ENCODE measurements at places on chromosomes 4 and X.

DNA sequence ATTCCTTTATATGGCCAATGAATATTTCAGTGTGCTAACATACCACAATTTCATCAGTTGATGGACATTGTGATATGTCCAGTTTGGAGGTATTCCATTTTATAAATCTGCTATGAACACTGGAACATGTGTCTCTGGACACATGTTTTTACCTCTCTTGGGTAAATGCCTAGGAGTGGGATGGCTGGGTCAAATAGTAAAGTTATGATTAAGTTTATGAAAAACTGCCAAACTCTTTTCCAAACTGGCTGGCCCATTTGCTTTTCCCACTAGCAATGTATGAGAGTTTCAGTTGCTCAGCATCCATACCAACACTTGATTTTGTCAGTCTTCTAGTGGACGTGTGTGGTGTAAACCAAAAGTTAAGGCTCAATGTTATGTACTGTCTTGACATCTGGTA lies 40.5 kb downstream of the CEP44 start:
- DNase-seq, result no peak

DNA sequence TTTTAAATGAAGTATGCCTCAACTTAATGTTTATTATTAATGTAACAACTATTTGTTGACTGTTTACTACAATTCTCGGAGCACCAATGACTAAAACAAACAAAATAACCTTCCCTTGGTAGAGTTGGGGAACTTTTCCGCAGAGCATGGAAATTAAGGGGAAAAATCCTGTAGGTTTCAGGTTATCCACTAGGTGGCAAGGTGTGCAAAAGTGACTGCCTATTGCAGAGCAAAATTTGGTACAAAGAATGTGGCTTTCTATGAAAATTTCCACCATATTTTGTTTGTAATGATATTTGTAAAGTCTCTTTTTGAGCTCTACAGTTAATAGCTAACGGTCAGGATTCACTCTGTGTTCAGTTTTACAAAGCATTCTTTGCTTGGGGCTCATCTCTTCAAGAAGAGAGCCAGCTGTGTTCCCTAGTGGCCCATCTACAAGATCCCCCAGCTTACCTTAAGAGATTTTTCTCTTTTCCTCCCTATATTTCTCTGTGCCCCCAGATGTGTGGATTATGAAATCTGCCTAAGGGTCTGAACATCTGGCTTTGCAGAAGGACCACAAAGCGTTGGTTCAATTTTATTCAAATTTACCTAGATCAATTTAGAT lies 61.1 kb downstream of the FBXO8 start:
- DNase-seq, result no peak

GRCh38 chrX:47566841-47567240 lies 5.8 kb downstream of the ARAF start:
- DNase-seq, result no peak

DNA sequence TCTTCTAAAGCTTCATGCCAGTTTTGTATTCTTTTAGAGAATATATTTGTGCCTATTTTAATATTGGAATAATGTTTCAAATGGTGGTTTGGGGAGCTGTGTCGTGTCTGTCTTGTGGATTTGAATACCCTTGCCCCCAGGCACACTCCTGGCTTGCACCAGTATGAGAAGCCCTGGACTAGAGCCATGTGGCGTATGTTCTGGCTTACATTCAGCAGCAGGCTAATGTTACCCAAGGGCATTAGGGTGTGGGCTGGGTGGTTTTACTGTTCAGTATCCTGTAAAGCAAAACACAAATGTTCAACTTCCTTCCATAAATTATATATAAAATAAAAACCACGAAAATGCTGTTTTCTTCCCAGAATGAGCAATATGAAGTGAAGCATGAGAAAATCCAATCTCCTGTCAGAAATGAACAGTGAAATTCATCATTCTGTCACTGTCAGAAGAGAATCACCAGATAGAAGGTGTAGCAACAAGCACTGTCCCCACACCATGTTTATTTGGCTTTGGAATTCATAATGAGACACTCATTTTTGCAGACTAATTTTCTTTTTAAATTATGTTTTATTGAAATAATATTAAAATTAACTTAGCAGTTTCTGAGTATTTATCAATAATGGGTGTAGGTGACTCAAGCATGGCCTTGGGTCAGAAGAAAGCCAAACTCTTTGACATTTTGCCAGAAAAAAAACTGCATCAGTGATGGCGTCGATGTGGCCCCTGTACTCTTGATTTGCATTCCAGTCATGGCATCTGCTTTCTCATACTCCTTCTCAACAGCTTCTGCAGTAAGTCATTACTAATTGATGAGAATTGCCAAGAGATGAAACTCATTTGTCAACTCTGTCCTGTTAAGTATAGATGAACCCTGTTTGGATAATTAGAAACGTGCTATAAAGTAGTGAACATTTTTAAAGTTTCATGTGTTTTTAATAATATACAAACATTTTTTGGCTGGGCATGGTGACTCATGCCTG lies 43.8 kb downstream of the WWC2 start:
- no peak for DNase-seq

DNA sequence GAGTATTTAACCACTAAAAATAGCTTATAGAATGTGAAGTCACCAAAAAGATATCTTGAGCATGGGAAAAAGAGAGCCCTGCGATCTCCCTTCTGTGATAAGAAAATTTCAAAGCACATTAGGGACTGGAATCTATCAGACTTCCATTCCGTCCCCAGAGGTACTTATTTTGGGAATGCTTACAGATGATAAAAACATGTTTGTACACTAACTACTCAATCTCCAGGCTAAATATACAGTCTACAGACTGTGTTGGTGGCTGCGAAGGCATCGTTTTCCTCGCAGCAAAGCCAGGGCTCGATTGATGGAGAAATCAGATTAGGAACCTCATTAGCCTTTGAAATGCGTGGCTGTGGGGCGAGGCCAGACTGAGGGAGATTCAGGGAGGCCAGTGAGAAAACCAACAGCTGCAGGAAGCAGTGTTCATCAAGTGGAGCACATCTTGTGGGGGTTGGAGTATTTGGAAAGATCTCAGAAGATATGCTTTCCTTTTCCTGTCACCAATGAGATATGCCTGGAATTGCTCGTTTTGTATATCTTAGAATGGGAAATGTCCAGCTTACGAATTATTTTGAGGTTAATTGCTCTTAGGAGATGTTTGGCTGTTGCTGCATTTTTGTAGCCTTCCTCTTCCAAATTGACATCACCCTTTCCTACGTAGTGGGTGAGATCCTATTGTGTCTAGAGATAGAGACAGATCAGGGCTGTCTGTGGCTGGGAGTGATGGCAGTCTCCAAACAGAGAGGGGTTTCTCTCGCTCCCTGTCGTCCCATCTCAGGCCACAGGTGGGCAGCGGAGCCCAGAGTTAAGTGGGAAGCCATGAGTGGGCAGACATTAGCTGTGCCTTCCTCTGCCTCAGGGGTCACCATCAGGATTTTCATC lies 224.9 kb upstream of the FAT1 start:
- peak; percentile 46 for DNase-seq

DNA sequence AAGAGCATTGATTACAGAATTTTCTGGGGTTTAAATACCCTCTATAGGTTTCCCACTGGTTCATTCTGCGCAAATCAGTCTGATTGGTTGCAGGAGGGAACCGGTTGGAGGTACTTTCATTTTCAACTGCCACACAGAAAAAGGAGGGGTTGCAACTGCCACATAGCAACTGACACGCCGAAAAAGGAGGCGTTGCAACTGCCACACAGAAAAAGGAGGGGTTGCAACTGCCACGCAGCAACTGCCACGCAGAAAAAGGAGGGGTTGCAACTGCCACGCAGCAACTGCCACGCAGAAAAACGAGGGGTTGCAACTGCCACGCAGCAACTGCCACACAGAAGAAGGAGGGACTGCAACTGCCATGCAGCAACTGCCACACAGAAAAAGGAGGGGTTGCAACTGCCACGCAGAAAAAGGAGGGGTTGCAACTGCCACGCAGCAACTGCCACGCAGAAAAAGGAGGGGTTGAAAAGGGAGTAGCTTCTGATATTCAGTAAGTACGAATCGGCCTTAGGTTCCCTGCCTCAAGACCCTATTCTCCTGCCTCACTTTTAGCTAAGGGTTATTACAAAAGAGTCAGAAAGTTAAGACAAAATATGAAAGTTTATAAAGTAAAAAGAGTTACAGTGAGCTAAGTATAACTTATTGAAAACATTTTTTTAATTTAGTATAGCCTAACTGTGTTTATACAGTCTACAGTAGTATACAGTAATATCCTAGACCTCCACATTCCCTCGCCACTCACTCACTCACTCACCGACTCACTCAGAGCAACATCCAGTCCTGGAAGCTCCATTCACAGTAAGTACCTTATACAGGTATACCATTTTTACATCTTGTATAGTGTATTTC lies 431.8 kb downstream of the KCTD8 start:
- DNase-seq, result peak; percentile 34

GRCh38 chr4:110982486-110982885 lies 359.6 kb upstream of the PITX2 start:
- DNase-seq, result no peak

- DNase-seq, result no peak
Observed at GRCh38 chrX:48663241-48663640, 20.4 kb upstream of the WAS start.

DNA sequence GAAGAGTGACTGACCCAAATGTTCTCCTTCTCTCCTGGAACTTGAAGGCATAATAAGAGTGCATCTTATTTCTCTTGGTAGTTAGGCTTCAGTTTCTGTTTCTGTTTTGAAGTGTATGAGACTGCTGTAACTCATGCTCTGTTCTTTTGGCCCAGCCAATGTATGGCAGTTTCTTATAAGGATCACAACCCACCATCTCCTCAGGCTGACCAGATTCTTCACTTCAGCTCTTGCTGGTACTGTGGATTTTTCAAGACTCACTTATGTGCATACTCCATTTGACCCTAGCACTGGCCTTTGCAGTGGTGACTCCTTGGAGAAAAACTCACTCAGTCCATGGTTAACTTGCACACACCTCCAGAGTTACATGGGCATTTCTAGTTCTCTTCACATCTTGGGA lies 9.6 kb upstream of the YTHDC1 start:
- no peak for DNase-seq

- DNase-seq, result no peak
Observed at GRCh38 chr4:8547912-8548730, 32.1 kb upstream of the GPR78 start.

DNA sequence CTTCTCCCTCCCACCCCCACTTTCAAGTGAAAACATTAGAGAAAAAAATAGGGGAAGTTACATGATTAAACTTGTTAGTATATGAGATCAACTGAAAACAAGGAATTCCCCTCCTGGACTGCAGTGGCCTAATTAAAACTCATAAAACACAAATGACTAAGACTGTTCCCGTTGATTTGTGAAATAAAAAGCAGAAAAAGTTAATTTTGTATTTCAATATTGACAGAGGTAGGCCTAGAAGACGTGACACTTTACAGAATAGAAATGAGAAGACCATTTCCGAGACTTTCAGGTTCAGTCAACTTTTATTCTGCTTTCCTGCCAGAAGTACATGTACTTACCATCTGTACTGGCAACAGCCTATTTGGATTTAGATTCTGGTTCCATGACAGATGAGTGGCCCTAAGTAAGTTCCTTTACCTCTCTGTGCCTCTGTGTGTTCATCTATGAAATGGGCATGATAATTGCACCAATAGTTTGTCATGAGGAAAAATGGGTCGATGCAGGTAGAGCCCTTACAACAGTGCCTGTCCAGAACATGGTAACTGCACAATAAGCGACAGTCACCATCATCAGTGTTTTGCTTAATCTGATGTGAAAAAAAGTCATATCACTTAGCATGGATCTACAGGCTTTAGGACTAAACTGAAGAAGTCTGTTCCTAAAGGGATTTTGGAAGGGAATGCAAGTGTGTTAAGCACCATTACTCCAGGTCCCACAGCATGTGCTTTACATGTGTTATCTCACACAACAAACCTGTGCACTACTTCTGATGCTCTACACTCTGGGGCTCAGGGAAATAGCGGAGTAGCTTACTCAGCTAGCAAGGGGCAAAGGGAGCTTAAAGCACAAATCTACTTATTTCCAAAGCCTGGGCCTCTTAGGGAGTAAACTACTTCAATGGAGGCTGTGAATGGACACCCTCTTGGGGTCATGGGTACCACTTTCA lies 562.3 kb upstream of the DIPK2B start:
- DNase-seq, result no peak

DNA sequence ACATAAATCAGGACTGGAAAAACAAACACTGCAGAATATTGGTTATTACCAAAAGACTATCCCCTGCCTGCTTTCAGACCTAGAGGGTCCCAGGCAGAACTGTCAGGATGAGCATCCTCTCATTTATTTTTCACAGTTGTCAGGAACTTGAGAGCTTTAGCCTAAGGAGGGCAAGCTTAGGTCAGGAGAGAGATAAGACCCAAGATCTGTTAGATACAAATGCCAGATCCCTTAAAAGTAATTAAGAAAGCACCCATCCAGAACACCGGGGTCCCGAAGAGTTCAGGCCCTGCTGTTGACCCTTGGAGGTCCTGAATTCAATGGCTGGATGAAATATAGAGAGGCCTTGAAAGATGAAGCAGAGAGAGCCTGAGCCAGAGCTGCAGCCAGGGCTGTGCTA lies 5.9 kb upstream of the MAGEB3 start:
- no peak for DNase-seq

GRCh38 chrX:104419926-104420325 lies 146.1 kb upstream of the IL1RAPL2 start:
- DNase-seq, result no peak

- DNase-seq, result no peak
Observed at GRCh38 chr4:114057746-114058145, 78.3 kb upstream of the ARSJ start.

- DNase-seq, result no peak
Observed at GRCh38 chr4:127425851-127426250, 206.9 kb upstream of the INTU start.

GRCh38 chr4:15882675-15883086 lies 55.9 kb downstream of the FGFBP1 start:
- DNase-seq, result peak; percentile 4

All from SHP77 (cell line).